T-cell (primary cell): ENCODE measurements at places on chromosomes 4 and X.
A peak's percentile ranks its signal among the peaks of the same experiment; 100 is the strongest.

DNA sequence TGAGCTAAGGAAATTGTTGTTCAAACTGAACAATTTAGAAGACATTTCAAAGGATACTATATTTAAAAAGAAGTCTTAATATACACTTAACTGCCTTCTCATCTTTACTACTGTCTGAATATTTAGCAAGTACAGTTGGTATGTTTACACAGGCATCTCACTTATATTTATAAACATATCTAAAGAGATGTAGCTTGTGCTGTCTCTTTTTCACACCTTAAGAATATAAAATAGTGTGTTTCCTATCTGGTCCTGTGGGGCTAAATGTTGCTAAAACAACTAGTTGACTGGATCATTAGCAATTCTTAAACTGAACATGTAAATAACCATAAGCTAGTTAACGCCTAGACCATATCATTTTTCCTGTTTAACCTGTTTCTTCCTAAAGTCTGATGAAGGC, 336.3 kb downstream of the PPP3CA start:
- H3K27me3 ChIP-seq = no peaks in the 10 kb centered on the region
- H3K4me3 ChIP-seq = no peak overlapping the region
- no peaks in the 10 kb centered on the region for H3K36me3 ChIP-seq
- H3K27ac ChIP-seq = no peak overlapping the region

DNA sequence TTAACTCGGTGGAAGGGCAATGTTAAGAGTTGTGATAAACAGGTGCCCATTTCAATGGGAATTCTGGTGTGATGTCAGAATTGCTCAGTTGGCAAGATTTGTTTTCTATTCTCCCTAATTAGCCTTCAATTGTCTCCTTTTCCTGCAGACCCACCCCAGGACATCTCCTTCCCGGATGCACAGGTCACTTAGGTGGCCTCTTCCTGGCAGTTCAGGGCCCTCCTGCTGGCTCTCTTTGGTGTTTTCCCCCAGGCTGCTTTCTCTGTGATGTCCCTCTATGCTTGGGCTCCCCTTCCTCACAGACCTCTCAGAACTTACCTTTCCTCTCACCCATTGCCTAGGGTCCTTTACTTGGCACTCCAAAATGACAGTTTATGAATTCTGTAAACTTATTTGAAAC, 126.3 kb downstream of the GPAT3 start:
- no peaks in the 10 kb centered on the region for H3K4me1 ChIP-seq
- no peaks in the 10 kb centered on the region for H3K36me3 ChIP-seq
- no peak overlapping the region for H3K4me3 ChIP-seq
- H3K27ac ChIP-seq = no peak overlapping the region
- no peak for DNase-seq
- no peaks in the 10 kb centered on the region for H3K27me3 ChIP-seq

- H3K27me3 ChIP-seq = no peaks in the 10 kb centered on the region
- no peak overlapping the region for H3K4me3 ChIP-seq
- no peak for DNase-seq
- H3K4me1 ChIP-seq = peaks cover 8% of the 10 kb centered on the region
- H3K27ac ChIP-seq = no peak overlapping the region
Measured at GRCh38 chr4:1285151-1285789, 4.4 kb upstream of the MAEA start.

DNA sequence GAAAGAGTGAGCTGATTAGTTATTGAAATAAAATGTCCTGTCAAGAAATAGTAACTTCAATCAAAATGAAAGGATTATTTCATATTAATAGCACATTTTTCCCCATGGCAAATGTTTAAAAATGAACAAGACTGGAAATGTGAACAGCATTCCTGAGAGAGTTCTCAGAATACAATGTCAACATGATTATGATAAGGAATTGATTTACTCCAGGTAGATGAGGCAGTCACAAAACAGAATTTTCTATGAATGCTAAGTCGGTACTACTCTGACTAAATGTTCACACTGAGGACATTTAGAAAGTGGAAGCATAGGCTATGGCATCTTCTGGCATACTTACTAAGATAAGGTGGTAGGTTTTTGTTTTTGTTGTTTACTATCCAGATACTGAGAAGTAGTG, 19.4 kb upstream of the GRSF1 start:
- no peaks in the 10 kb centered on the region for H3K36me3 ChIP-seq
- no peak for DNase-seq
- no peak overlapping the region for H3K27ac ChIP-seq
- no peak overlapping the region for H3K4me3 ChIP-seq
- H3K4me1 ChIP-seq = no peaks in the 10 kb centered on the region
- no peaks in the 10 kb centered on the region for H3K27me3 ChIP-seq

DNA sequence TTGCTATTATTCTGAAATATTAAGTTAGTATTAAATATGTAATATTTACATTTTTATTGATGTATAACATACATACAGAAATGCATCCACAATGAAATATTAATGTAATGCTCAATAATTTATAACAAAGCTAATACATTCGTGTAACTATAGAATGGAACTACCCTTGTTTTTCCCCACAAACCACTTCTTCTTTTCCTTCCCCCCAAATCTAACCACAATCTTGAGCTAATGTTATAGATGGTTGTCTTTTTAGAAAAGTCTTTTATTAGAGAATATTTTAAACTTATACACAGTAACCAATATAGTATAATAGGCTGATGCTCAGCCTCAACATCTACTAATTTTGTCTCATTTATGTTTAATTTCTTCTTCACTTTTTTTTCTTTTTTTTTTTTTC, 4.5 kb upstream of the ZNF732 start:
- no peaks in the 10 kb centered on the region for H3K27me3 ChIP-seq
- no peak for DNase-seq
- no peaks in the 10 kb centered on the region for H3K4me1 ChIP-seq
- H3K4me3 ChIP-seq = no peak overlapping the region
- H3K27ac ChIP-seq = no peak overlapping the region

DNA sequence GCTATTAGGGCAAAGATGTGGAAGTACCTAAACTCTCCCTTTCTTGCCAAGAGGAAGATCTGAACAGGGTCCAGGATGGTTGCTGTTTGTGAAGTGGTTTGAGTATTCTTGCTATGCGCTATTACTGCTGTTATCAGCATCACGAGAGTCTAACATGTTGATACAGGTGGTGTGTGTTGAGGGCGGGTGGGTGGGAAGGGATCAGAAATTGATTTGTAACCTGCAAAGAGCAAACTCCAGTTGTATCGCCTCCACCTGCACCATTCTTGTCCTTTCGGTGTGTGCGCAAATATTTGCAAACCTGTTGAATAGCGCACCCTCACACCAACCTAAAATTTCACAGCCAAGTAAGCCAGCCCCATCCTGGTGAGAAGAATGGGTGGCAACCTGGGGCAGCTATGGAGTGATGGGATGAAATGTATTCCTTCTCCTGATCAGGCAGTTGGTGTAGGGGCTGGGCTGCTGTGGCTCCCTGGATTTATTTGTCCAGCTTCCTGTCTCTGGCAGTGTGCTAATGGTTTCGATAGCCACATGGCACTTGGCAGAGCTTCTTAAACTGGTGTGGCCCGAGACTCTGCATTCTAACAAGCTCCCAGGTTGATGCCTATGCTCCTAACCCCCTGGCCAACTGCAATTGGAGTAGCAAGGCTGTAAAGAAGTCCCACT, 102.6 kb upstream of the SCML1 start:
- no peaks in the 10 kb centered on the region for H3K27me3 ChIP-seq
- no peak overlapping the region for H3K4me3 ChIP-seq
- H3K27ac ChIP-seq = no peak overlapping the region
- no peak for DNase-seq
- no peaks in the 10 kb centered on the region for H3K36me3 ChIP-seq

DNA sequence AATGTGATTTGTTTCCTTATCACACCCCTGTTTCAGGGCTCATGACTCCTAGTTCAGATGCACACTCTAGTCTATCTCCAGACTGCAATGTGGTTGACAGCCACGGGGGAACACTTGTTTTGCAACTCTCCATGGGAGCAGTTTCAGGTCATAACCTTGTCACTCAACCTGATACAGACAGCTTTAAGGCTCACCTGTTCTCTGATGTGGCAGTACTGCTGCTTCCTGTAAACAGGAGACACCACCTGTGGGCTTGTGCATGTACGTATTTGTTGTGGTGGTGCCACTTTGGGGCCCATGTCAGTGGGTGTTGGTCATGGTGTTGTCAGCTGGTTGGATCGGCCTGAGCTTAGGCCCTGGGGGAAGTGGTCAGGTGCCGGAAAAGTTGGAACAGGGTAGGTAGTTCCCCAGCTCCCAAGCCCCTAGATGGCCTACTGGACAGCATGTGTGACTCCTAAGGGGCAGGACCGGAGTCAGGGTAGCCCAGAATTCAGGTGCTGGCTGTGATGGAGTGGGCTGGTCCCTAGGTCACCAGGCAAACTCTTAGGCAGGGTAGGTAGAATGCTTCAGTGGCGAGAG, 46.2 kb downstream of the FAM9B start:
- no peaks in the 10 kb centered on the region for H3K27me3 ChIP-seq
- peak overlapping the region; percentile 49 for H3K27ac ChIP-seq
- H3K36me3 ChIP-seq = no peaks in the 10 kb centered on the region
- DNase-seq = peak; percentile 64

DNA sequence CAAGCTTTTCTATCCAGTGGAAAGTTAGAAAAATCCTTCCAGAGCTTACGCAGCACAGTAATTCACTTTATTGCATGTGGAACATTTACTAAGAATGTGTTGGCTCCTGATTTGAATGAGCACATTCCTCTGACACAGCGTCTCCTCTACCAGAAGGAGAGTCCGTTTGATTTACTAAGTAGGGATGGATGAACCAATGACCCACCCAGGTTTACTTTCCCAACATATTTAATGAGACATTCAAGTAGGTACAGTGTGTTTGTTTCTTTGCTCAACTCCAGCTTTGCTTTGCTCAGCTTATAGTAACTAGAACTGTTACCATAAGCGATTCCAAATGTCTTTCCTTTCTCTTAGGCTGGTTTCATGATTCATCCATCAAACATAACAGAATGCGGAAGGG, 161.7 kb downstream of the SMARCA1 start:
- H3K4me1 ChIP-seq = no peaks in the 10 kb centered on the region
- H3K27me3 ChIP-seq = no peaks in the 10 kb centered on the region
- no peak for DNase-seq
- no peaks in the 10 kb centered on the region for H3K36me3 ChIP-seq
- no peak overlapping the region for H3K27ac ChIP-seq

GRCh38 chr4:97761445-97762114, 381.7 kb downstream of the STPG2 start:
- no peaks in the 10 kb centered on the region for H3K4me1 ChIP-seq
- no peak overlapping the region for H3K27ac ChIP-seq
- no peaks in the 10 kb centered on the region for H3K27me3 ChIP-seq
- no peak overlapping the region for H3K4me3 ChIP-seq
- H3K36me3 ChIP-seq = no peaks in the 10 kb centered on the region

DNA sequence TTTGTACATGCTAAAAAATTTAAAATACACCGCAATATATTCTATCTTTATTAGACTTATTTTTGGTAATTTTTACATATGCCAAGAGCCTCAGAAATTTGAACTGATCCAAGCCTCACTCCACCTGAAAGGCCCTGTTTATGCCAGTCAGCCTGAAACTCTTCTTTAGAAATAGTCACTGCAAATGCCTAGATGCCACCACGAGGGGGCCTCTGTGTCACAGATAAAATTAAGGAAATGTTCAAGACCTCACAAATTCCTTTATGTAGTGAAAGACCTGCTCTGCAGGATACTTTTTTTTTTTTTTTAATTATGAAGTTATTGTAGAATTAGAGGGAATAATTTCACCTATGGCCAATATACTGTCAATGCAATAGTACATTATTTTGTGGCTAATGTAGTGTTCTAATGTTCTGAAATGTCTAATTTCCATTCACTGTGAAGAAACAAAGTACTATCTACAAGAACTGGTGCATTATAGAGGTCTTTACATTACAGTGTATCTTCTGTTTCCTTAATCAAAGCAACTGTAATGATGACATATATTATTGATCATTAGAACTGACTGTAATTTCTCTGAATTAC, 69.8 kb downstream of the DTHD1 start:
- DNase-seq = peak; percentile 55
- H3K27ac ChIP-seq = no peak overlapping the region
- no peaks in the 10 kb centered on the region for H3K27me3 ChIP-seq
- H3K4me3 ChIP-seq = no peak overlapping the region
- no peaks in the 10 kb centered on the region for H3K36me3 ChIP-seq
- H3K4me1 ChIP-seq = no peaks in the 10 kb centered on the region

DNA sequence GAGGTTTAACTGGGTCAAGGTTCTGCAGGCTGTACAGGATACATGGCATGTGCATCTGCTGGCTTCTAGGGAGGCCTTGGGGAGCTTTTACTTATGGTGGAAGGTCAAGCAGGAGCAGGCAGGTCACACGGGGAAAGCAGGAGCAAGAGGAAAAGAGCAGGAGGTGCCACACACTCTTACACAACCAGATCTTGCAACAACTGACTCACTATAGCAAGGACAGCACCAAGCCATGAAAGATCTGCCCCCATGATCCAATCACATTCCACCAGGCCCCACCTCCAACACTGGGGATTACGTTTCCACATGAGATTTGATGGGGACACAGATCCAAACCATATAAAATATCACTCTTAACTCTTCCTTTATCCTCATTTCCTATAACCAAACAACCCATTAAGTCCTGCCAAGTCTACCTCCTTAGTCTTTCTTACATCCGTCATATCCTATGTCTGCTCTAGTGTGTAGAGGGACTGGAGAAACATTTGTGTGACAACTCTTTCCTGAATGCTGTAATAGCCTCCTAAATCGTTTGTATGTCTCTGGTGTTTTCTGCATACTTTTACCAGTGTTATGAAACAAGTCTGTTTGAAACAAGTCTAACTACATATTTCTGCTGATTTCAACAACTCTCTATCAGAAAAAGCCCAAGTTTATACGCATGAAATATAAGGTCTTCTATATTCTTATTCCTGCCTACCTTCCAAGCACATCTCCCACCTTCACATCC, 8.3 kb upstream of the RAP2C start:
- H3K4me3 ChIP-seq = no peak overlapping the region
- no peak overlapping the region for H3K27ac ChIP-seq
- H3K36me3 ChIP-seq = no peaks in the 10 kb centered on the region
- no peaks in the 10 kb centered on the region for H3K4me1 ChIP-seq
- no peak for DNase-seq
- H3K27me3 ChIP-seq = no peaks in the 10 kb centered on the region

DNA sequence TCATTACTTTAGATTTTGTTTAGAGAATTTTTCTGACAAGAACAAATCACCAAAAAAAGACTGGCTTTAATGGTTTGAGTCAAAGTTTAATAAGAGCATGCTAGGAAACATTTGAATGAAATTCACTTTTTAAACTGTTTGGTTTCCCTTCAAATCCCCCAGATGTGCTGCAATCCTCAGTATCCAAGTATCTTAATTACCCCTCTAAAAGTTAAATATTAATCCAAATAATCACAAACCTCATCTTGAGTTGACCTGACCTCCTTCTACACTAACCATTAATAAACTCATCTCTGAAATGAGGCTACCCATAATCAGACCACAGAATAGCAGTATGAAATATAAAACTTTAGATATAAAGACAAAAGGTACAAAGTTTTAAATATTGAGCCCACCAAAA, 10.1 kb downstream of the DHX15 start:
- no peak for DNase-seq
- H3K4me1 ChIP-seq = peaks cover 14% of the 10 kb centered on the region
- peaks cover 54% of the 10 kb centered on the region for H3K36me3 ChIP-seq
- no peak overlapping the region for H3K27ac ChIP-seq
